Thoracic aorta (tissue), 2 donors: ENCODE measurements at places on chromosomes 12 and 14. TPM values are rescaled to one million over a fixed set of nuclear protein-coding genes. Genes with fewer than 3 reads are reported as not detected.

- peak; percentile 18 for DNase-seq
These were observed at the start of gene PYGL for GRCh38 chr14:50943943-50944646. Gene PYGL (minus strand): TSS chr14:50944483. CDS start chr14:50944403, 80 bp downstream.

DNA sequence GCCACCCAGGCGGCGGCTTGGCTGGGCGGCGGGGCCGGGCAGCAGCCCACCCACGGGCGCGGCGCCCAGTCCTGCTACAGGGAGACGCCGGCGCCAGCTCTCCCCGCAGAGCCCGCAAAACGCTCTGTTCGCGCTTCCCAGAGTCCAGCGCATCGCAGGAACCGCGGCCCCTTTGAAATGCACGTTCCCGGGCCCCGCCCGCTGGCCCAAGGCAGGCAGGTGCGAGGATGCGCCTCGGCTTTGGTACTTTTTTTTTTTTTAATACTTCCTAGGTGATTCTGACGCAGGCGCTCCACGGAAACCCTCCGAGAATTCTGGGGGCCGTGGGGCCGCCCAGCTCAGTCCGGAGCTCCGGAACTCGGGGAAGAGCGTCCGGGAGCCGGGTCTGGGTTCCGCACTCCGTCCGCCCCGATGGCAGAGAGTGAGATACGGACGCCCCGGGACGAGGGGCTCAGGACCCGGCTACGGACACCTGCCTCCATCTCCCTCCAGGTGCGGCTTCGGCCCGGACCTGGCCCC, 483 bp downstream of the POC1B start:
- DNase-seq: no peak

DNA sequence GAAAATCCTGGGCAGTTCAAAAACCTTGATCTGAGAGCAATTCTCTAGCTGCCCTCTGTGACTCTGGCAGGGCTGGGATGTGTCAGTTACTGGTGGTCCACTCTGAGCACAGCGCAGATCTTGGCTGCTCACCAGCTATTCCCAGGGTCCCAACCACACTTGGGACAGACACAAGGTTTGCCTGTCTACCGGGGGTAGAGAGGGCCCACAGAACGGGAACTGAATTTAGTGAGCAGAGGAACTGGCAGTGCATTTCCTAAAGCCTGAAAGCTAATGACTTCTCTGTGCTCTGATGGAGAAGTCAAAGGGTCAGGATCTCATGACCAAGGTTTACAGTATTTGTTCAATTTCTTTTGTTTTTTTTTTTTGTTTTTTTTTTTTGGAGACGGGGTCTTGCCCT, 2.6 kb downstream of the PDE6H start:
- no peak for DNase-seq

- DNase-seq: no peak
These were observed 80.8 kb upstream of the PPP1R12A start for GRCh38 chr12:80015660-80016059.

GRCh38 chr14:70052990-70053389, 135.8 kb downstream of the SLC8A3 start:
- no peak for DNase-seq

- no peak for DNase-seq
These were observed 13.6 kb downstream of the TTC9 start for GRCh38 chr14:70655110-70655826.

DNA sequence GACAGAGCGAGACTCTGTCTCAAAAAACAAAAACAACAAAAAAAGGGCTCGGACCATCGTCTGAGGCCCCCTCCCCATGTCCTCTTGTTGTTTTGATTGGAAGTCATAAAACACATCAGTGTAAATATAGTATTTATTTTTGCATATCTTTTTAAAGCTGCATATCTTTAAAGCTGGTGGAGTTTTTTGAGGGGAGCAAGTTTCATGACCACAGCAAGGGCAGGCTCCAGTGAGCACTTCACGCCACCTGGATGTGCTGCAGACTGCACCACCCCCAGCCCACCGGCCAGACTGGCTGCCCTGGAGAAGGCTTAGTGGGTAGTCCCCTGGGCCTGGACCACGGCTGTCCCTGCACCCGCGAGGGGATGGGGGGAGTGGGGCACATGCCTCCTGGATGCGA, 11.9 kb upstream of the BCL7A start:
- no peak for DNase-seq

DNA sequence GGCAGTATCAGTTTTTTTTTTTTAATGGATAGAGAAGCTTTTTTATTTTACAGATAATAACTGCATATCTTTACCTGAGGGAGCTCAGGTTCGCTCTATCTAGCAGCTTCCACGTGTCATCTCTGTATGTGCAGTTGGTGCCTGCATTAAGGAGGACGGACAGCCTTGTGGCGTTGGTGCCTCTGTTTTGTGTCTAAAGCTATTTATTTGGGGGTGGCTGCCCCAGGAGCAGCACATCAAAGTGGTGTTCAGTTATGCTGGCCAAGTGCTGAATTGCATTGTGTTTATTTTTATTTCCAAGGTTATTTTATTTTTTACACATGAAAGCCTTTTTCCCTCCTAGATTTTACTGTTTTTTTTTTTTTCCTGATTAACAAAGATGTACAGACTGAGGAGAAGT, 59.7 kb downstream of the RASSF3 start:
- no peak for DNase-seq

DNA sequence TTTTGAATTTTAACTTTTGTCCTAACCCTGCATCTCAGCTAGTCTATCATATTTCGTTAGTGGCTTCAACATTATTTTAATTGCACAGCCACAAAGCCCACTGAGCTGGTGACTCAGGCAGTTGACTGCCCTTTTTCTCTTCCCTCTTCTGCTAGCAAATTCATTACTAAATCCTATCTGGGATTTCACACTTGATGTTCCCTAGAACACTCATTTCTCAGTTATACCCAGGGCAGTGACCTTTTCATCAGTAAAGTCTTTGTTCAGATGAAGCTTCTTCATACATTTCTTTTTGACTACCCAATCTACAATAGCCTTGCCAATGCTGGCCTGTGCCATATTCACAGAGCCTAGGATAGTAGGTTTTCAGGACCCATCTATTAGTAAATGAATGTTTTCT, 107.0 kb downstream of the ATXN7L3B start:
- DNase-seq: no peak

GRCh38 chr12:19957308-19958125, 410.8 kb upstream of the PDE3A start:
- DNase-seq: no peak

- no peak for DNase-seq
These were observed 98.3 kb downstream of the PTGER2 start for GRCh38 chr14:52412426-52412825.

DNA sequence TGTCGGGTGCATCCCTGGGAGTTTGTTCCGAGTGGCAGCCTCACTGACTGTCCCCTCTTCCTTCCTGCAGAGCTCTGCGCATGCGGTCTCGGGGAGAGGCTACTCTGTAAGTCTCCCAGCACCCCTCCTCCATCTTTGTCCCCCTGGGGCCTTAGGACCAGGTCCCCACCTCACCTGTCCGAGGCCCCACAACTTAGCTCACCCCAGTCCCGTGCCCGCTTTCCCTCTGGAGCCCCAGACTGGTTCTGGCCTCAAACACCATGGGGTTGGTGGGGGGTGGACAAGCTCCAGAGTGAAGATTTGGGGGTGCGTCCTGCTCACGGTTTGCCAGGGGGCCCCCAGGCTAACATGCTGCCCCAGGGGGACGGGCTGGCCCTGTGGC, 37.9 kb downstream of the FBRSL1 start:
- DNase-seq: no peak

- no peak for DNase-seq
These were observed 403.8 kb downstream of the DAD1 start for GRCh38 chr14:22185191-22185590.

Gene APOF
- total RNA-seq: not detected

Gene CS
- total RNA-seq: 120 TPM

Gene PLXNC1
- 9.2 TPM for total RNA-seq

Gene LTBP2
- total RNA-seq: 674 TPM

Gene PAX9
- total RNA-seq: 0.21 TPM

Gene GDF3
- total RNA-seq: not detected

Gene NGDN
- total RNA-seq: 46.3 TPM
